ENCODE measurements at places on chromosomes 3 and 15.

DNA sequence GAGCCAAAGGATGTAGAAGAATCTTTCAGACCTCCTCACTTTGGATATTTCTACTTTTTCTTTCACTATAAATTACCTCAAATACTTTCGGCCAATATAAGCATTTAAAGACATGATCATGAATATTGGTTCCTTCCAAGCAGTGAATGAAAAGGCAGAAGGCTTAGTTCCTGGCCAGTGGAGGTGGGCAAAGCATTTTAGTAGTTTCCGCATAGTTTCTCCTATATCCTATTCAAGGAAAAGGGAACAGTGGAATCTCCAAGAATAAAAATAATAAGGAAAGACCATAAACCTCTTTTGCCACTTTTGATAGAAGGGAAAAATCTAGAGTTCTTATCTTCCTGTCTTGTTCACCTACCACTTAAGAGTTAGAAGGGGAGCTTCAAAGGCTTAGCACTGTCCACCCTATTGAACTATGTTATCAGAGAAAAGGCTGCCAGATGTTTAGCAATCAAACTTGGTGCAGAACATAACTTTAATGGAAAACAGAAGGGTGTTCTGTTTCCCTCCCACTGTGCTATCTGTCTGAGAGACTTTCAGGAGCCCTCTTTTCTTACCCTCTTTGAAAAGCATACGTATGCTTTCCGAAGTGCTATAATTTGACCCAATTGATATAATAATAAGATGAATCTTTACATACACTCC, 155.6 kb upstream of the DPH6 start:
- no peak for DNase-seq

GRCh38 chr3:45795882-45796765, at the start of gene SLC6A20:
Gene SLC6A20, minus strand, starts transcription at chr3:45796536. Its CDS starts 117 bp downstream, at chr3:45796419.
- no peak for DNase-seq

DNA sequence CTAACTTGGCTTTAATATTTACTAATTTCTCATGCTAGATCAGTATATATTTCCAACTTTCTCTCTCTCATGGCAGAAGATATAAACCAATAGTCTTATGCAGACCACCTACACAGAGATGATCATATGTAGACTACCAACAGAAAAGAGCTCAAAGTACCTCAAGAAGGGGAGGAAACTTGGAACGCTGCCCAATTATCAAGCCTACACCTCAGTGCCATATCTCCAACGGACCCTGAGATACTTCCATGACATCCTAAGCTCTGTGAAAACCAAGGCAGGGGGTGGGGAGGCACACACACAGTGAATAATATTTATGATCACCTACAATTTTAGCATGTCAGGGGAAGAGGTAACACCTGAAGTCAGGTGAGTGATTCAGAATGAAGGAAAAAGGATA, 100.6 kb downstream of the STAG1 start:
- DNase-seq: no peak

GRCh38 chr15:67998599-67999133, 55.4 kb upstream of the PIAS1 start:
- DNase-seq: peak; percentile 60

DNA sequence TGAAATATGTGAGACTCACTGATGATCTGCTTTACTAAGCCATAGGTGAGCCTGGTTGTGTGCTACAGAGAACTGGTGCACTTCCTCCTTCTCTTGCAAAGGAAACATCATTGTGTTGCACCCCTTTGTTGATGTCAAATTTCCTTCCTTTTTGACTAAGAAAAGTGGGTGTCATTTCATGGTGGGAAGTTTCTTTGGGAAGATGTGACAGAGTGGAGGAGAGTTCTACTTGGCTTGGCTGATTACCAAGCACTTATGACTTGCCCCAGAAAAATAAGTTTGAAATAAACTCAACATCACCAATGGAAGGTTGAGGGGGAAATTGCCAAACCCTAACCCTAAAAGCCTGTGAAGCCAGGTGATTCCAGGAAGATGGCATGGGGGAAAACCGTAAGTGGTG, 53.5 kb upstream of the KIF23 start:
- no peak for DNase-seq

DNA sequence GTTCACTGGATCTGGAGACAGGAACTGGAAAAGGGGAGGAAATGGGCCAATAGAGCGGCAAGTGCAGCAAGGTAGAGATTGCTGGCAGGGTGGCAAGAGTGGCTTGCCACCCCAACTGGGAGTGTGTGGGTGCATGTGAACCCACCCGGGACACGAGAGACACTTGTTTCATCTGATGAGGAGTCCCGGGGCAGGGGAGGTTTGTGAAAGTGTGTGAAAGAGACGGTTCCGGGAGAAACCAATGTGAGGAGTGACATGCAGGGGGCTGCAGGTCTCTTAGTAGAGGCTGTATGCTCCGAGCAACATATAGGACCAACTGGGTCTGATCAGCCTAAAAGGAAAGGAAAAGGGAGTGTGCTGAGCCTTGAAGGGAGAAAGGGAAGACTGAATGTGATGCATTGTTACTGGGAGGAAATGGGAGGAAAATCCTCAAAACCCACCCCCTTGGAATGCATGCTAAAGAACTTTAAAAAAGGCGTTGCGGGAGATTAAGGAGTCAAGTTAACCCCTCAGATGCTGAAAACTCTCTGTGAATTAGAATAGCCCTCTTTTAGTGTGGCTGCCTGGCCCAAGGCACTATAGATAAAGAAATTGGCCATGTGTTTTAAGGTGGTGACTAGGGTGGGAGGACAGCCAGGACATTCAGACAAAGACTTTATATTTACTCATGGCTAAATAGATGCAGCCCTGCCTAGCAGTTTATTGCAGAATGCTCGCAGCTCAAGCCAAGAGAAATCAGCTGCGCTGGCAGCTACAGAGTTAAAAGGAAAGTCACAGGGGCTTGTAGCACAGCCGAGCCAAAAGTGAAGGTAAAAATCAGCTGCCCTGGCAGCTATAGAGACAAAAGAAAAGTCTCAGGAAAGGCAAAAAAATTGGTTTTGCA, 9.1 kb upstream of the SLC9C1 start:
- no peak for DNase-seq

GRCh38 chr15:44194323-44195150, 534 bp downstream of the FRMD5 start:
- DNase-seq: peak; percentile 78
